ENCODE measurements at places on chromosomes 2 and 18.

DNA sequence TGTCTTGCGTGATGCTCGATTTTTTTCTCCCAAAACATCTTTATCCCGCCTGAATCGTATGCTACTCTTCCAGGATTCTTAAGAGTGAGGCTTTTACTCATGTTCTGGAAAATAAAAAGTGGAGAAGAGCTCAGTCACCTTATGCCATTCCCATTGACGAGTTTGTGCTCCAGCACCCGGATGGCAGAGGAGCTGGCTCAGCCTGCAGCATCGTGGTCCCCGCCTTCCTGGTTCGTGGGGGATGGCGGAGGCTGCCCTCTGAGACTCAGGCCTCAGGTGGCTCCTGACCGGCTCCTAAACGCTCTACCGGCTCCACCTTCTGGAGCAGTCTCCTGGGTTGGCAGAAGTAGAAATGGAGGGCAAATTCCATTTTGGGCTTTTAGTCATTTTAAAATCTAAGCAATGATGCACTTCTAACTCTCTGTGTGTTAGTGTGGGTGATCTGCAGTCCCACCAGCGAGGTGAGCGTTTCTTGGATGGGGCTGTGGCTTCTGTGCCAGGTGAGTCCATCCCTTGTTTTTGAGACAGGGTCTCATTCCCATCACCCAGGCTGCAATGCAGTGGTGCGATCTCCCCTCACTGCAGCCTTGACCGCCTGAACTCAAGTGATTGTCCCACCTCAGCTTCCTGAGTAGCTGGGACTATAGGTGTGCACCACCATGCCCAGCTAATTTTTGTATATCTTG, 27.8 kb downstream of the RTP5 start:
- DNase-seq = no peak

DNA sequence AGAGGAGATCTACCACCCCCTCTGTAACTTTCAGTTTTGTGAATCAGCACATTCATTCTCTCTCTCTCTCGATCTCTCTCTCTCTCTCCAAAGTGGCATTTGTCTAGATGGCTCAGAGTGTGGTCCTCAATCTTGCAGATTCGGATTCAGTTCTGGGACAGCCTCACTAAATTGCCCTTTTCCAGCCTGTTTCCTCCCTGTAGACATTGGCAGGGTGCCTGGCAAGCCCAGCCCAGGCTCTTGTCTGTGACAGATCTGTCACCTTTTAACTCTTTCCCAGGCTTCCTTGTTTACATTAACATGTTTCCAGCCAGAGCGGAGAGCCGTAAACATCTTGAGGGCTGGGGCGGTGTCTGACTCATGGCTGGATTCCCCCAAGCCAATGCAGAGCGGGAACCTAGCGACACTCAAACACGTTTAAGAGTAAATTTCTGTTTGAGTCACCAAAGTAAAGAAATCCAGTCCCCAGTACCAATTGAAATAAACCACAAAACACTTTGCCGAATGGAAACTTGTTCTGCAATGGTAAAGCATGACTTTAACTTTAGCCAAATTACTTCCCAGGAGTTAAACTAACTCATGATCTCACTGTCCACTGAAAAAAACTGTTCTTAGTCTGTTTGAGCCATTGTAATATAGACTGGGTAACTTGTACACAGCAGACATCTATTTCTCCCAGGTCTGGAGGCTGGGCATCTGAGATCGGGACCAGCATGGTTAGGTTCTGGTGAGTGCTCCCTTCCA, 6.6 kb upstream of the CYP27C1 start:
- peak; percentile 80 for DNase-seq

DNA sequence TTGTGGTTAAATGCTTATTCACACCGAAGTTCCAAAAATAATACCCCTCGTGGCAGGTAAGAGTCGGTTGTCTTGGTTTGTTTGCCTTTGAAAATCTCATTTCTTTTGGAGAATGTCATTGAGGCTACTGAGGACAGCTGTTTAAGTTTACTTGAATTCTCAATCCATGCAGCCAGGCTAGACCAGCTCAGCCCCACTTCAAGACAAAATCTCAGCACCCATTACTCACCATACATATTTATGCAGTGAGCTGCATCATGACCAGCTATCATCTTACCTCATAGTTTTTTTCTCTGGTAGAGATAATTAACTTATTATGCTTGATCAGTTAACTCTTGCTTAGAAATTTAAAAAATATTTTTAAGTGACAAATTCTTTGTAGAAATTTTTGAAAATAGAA, 115.9 kb downstream of the HAUS1 start:
- peak; percentile 63 for DNase-seq

DNA sequence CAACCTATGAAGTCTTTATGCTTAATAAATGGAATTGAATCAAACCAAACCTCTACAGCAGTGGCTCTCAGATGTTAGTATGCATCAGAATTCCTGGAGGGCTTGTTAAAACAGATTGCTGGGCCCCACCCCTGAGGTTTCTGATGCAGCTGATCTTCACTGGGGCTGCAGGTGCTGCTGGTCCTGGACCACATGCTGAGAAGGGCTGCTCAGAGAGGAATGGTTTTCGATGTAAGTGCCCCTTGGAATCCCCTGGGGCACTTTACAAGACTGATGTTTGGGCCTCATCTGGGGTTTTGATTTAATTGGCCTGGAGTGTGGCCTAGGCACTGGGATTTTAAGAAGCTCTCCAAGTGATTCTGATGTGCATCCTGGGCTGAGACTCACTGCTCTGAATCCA, 403.8 kb upstream of the HS6ST1 start:
- DNase-seq = no peak

GRCh38 chr2:26945991-26946750, 24.3 kb upstream of the MAPRE3 start:
- no peak for DNase-seq

DNA sequence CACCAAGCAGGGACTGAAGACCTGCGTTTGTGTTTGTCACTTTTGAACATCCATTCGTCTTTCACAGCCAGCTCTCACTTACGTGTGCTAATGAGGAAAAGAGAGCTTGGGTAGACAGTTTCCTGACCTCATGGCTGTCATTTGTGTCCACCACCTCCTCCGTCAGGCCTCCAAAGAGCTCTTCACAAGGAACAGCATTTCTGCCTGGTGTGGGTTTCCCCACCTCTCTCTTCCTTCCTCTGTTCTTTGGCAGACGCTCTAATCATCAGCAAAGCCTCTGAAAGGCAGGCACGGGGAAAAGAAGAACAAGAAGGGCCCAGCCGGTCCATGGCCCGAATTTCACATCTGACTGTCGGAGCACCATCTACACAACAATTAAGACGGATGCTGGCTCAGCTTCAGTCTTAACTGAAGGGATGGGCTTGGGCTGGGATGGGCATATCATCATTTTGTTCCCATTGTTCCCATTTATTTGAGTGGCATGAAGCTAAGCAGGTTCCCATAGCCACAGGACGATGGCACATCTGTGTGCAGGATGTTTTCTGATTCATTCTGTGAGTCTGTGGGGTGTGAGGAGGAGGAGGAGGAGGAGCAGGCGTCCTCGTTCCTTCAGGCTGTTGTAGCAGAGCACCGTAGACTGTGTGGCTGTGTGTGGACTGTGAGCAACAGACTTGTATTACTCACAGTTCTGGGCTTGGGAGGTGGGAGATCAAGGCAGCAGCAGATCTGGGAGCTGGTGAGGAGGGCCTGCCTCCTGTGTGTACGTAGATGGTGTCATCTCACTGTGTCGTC, 66.4 kb downstream of the TSHZ1 start:
- DNase-seq = peak; percentile 64

- DNase-seq = no peak
These were observed 4.9 kb downstream of the PAX3 start for GRCh38 chr2:222293660-222294630.

DNA sequence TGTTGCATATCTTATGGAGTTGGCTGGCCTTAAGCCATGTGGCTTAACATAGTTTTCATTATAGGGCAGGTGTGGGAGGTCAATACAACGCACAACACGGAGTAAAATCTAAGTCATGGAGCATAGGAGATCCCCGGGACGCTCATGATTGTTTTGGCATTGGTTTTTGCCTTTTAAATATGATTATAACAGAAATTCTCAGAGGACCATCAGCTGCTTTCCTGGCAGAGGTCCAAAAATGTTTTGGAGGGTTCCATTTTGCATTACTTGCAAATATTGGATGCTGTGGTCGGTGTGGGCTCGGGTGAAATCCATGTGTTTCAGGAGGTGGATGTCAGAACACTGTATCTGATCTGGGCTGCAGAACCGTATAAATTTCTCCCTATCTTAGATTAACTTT, 3.4 kb downstream of the NCOA1 start:
- no peak for DNase-seq

GRCh38 chr2:60317844-60318243, 235.6 kb downstream of the BCL11A start:
- no peak for DNase-seq

DNA sequence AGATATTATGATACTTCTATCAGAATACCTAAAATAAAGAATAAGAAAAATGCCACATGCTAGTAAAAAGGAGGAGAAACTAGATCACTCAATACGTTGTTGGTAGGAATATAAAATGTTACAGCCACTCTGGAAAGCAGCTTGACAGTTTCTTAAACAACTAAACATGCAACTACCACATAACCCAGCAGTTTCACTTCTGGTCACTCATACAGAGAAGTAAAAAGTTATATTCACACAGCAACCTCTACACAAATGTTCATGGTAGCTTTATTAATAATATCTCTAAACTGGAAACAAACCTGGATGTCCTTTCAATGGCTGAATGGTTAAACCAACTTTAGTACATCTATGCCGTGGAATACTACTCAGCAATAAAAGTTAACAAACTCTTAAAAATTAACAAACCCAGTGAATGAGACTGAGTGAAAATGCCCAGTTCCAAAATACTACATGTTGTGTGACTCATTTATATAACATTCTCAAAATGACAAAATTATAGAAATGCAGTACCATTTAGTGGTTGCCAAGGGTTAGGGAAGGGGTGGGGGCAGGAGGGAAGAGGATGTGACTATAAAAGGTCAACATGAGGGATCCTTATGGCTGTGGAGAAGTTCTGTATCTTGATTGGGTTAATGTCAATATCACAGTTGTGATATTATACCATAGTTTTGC, 124.1 kb downstream of the MMADHC start:
- DNase-seq = no peak

GRCh38 chr2:55733335-55733734, 39.7 kb upstream of the PNPT1 start:
- DNase-seq = no peak

DNA sequence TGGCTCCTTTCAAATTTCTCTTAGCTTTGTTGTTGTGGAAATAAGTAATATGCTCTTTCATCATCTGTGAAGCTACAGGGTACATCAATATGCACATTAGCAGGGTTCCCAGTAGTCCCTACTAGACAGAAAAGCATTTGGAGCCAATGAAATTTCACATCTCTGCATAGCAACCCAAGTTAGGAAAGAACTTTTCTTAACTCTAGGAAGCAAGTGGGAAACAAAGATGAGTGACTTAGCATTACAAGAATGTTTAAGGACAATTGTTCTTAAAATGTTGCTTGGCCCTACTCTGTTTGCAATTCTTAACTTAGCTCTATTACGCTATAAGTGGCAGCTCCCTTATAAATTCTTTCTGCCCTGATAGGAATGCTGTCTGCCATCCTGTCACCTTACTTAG, 39.6 kb downstream of the ZEB2 start:
- DNase-seq = peak; percentile 81

DNA sequence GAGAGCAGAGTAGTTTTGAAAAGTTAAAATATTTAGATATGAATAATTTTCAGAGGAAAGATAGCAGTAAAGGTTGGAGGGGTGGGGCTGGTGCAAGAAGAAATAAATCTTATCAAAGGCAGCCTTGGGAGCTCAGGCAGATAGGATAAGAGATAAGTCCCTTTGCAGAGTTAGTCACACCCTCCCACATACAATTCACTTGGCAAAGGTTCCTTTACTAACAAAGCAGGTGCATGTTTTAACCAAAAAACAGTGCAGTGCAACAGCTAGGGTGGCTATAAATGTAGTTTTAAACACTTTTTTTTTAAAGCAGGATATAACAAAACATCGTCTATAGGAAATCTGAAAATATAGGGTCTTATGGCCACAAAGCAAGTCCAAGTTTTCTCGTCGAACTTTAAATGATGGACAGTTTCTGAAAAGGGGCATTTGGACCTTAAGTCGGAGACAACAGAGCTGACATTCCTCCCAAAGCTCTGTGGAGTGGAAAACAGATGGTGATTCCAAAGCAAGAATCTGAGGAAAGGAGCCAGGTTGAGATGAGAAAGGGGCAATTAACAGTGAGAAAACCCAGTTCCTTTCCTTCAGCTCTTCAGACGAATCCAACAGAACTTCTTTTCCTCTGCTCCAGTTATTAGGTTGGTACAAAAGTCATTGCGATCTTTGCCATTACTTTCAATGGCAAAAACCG, 53.0 kb downstream of the EPHA4 start:
- no peak for DNase-seq

GRCh38 chr2:144447535-144447934, 72.4 kb downstream of the ZEB2 start:
- DNase-seq = no peak

DNA sequence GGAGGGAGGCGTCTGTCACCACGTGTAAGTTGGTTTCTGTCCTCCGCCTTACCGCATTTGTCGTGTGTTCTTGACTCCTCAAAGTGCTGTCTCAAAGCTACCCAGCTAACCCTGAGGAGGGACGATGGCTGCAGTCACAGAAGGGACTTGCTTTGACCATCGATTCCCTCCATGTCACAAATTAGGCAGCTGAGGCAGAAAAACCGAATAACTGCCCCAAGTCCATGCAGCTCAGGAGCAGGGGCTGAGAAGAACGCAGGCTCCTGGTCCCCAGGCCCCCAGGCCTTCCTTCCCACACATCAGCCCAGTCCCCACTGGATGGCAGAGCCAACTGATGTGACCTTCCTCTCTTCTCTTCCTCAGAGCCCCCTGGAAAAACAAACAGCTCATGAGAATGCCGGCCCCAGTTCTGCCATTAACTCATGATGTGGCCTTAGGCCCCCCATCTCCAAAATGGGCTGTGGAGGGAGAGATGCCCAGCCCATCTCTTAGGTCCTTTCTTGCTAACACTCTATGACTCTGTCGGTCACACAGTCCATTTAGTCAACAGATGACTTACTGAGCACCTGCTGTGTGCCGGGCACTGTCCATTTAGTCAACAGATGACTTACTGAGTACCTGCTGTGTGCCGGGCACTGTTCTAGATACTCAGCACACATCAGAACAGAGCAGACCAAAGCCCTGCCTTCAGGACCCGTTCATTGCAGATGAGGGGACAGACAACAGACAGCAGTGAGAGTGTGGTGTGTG, 19.6 kb downstream of the MTERF4 start:
- DNase-seq = no peak

GRCh38 chr2:177143444-177143843, 69.2 kb upstream of the HNRNPA3 start:
- DNase-seq = peak; percentile 62

GRCh38 chr18:45012286-45012685, 331.6 kb downstream of the SETBP1 start:
- DNase-seq = no peak

GRCh38 chr2:170155022-170155722, 22.8 kb upstream of the MYO3B start:
- peak; percentile 63 for DNase-seq

- DNase-seq = no peak
These were observed 1200.8 kb upstream of the GYPC start for GRCh38 chr2:125455110-125455509.

GRCh38 chr2:43837831-43838559, 644 bp downstream of the ABCG5 start:
- no peak for DNase-seq
